ENCODE measurements at places on chromosomes 7 and 10. TPM values are rescaled to one million over a fixed set of nuclear protein-coding genes. Genes with fewer than 3 reads are reported as not detected.

The SUN3 gene
- total RNA-seq = not detected

DNA sequence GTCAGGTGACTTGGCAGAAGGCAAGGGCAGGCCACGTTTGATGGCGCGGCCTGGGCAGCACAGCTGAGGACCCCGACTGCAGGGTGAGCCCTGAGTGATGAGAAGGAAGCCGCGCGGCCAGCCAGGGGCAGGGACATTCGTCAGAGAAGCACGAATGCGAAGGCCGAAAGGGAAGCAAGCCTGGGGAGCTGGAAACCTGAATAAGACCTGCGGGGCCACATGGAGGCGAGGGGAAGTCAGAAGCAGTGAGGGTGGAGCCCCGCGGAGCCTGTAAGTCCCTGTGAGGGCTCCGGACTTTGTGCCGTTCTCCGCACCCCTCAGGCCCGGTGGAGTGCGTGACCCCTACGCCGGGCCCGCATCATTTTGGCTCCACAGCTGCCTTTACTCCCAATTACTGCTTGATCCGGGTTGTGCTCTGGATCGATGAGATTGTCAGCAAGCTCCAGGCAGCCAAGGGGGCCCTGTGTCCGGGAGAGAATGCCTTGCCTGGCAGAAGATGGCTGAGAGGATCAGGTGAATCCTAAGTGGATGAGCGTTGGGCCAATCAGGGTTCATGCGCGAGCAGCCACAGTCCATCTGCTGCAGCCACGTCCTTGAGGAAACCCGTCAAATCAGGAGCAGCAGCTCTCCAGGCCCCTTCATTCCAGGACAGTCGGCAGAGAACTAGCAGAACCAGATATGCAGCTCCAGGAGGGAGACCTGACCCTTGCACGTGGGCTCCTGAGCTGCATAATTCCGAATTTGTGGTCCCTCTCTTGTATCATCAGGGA is 293.3 kb upstream of the SHH start:
- no peak for DNase-seq
- H3K27ac ChIP-seq = no peak overlapping the region
- H3K4me1 ChIP-seq = no peaks in the 10 kb centered on the region
- H3K4me3 ChIP-seq = no peak overlapping the region
- no peaks in the 10 kb centered on the region for H3K36me3 ChIP-seq

- no peak overlapping the region for H3K27ac ChIP-seq
- no peak overlapping the region for H3K4me3 ChIP-seq
- no peaks in the 10 kb centered on the region for H3K4me1 ChIP-seq
- no peak for DNase-seq
- H3K36me3 ChIP-seq = no peaks in the 10 kb centered on the region
- no peaks in the 10 kb centered on the region for H3K27me3 ChIP-seq
Measured at GRCh38 chr10:131155218-131155875, 156.2 kb downstream of the TCERG1L start.

The THSD7A gene
- 2.3 TPM for total RNA-seq

The NHLRC2 gene
- total RNA-seq = 46.1 TPM

GRCh38 chr10:12791728-12792127 is 209.8 kb downstream of the CCDC3 start:
- no peak overlapping the region for H3K27ac ChIP-seq
- H3K36me3 ChIP-seq = no peaks in the 10 kb centered on the region
- no peak for DNase-seq
- no peaks in the 10 kb centered on the region for H3K27me3 ChIP-seq

The HNRNPF gene
- 394 TPM for total RNA-seq

The MBL2 gene
- total RNA-seq = not detected

The GPR26 gene
- not detected for total RNA-seq

DNA sequence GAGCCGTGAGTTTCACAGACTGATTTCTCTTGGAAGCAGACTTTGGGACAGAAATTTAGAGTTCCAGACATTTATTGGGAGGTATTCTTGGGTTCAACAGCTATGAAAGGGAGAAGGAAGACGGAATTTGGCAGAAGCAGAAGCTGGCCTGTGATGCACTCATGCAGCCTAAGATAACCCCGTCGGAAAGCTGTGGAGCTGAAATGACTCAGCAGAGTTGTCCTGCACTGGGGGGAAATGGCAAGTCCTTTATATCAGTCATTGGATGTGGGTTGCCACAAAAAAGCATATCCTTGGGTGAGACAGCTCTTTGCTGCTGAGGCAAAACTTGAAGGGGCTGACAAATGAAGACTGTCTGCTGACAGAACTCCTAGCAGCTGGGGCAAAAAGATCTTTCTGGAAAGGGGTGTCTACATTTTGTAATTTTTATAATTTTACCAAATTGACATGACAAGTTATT is 11.5 kb upstream of the MICU1 start:
- H3K36me3 ChIP-seq = no peaks in the 10 kb centered on the region
- peak; percentile 22 for DNase-seq
- no peak overlapping the region for H3K4me3 ChIP-seq
- no peak overlapping the region for H3K27ac ChIP-seq

The MNX1 gene
- total RNA-seq = 14.5 TPM

Measured in colonic mucosa (tissue), 4 donors.